ENCODE measurements at places on chromosomes 16 and 17.

DNA sequence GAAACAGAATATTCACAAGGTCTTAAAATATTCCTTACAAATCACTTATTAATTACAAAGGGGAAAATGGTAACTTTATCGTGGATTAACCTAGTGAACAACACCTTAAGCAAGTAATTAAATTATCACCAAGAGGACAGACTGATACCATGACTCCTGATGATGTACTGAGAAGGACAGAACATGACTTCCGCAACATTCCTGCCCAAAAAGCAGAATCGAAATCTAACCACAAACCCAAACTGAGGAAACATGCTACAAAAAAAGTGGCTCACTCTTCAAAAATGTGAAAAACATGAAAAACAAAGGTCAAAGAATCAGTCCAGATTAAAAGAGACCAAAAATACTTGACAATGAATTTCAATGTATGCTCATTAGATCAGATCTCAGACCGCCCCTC lies 151.5 kb downstream of the AATF start:
- DNase-seq, result no peak

GRCh38 chr17:39598047-39598481 lies 9.7 kb downstream of the NEUROD2 start:
- DNase-seq, result no peak

GRCh38 chr17:78628547-78629435 lies 51.6 kb upstream of the DNAH17 start:
- no peak for DNase-seq

DNA sequence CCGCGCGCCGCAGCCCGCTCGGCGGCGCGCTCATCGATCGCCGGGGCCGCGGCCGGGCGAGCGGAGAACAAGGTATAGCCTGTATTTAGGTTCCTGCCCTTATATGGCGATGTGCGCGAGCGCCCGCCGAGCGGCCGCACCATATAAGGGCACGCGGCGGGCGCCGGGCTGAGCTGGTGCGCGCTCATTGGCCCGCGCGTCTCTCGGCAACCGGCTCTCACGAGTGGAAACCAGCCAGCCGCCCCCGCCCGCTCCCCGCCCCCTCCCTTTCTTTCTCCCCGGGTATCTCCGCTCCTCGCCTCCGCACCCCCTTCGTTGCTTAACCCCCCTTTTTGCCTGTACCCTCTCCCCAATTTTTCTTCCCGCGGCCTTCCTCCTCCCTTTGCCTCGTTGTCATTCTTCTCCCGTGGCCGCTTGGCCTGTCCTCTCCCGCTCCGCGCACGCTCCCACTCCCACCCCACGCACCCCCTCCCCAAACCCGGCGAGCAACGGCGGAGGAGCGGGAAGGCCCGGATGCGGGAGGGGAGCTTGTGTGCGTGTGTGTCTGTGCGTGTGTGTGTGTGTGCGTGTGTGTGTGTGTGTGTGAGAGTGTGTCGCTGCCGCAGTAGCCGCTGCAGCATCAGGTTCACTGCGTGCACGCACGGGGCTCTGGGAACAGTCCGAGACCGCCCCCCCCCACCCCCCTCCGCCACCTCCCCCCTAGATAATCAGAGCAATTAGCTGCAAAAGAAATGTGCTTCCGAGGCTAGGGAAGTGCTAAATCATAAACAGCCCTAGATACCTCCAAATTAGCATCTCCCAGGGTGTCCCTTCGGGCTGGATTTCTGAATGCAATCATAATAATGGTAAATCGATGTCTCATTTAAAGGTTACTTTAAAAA lies 13.5 kb upstream of the CBX8 start:
- DNase-seq, result peak; percentile 89

DNA sequence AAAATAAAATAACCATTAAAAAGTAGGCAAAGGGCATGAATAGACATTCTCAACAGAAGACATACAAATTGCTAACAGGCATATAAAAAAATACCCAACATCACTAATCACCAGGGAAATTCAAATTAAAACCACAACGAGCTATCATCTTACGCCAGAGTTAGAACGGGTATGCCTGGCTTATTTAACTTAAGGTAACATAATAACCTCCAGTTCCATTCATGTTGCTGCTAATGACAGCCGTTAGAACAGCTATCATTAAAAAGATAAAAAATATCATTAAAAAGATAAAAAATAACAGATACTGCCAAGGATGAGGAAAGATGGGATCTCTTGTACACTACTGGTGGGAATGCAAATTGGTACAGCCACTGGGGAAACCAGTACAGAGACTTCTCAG lies 89.3 kb downstream of the GAS7 start:
- DNase-seq, result no peak

DNA sequence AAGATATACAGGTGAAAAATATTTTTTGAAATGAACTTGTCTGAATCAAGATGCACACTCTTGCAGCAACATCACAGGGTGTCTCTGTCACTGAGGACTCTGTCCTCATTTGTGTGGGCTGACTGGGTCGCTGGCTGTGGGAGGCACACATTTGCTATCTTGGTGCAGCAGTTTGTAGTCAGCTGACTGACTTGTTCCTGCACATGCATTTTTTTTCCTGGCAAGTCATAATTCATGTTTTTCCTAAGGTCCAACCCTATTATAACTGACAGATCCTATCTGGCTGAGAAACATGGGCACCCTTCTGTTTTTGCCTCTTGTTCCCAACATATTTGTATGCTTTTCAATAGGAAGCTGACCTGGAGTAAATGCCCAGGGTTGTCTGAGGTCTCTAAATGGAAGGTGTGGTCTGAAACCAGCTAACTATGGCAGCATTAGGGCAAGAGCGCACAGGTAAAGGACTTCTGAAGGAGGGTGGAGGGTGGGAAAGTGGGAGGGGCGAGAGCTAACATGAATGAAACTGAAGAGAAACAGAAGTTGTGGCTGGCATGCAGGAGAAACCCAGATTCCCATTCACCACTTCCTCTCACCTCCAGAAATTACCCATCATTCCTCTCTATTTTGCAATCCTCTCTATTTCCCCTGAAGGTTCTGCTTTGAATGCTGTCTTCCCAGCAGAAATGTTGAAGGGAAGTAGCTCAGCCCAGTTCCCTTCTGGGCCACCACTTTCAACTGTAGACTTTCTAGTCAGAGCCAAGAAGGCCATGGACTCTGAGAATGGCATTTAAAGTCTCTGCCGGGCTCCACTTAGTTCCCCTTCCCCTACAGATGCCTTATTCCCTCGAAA lies 166.1 kb downstream of the PRKCA start:
- DNase-seq, result peak; percentile 41

- DNase-seq, result peak; percentile 27
Measured at GRCh38 chr16:4734730-4735535, 596 bp downstream of the DNAAF8 start.

- DNase-seq, result no peak
Measured at GRCh38 chr16:2955438-2955778, 8.7 kb upstream of the KREMEN2 start.

- no peak for DNase-seq
Measured at GRCh38 chr17:60149691-60150582, at the start of gene CA4. TSS of gene CA4 (plus strand) at chr17:60149973. CDS start at chr17:60150035, 62 bp downstream.

DNA sequence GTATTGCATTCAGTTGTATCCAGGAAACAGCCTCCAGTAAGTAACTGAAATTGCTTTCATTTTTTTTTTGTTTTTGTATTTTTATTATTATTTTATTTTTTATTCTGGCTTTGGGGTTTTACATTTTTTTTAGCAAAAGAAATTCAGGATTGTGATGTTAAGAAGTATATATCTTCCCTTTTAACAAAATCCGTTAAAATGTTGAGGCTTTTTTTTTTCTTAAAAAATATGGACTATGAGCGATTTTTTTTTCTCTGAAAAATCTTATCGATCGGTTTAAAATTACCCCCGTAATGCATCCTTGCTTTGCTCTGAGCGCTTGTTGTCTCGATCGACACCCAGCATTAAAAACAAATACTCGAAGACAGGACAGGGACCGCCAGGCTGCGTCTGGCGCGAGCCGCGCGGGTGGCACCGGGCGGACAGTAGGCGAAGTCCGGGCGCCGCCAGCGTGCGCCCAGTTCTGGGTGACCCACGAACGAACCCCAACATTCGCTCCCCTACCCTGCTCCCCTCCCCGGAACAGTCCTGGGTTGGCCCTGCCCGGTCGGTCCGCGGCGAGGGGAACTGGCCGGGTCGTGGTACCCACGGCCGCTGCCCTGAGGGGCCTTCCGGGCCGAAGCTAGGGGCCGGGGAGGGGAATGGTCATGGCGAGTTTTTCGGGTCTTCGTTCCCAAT lies 482 bp downstream of the BAHCC1 start:
- peak; percentile 25 for DNase-seq

DNA sequence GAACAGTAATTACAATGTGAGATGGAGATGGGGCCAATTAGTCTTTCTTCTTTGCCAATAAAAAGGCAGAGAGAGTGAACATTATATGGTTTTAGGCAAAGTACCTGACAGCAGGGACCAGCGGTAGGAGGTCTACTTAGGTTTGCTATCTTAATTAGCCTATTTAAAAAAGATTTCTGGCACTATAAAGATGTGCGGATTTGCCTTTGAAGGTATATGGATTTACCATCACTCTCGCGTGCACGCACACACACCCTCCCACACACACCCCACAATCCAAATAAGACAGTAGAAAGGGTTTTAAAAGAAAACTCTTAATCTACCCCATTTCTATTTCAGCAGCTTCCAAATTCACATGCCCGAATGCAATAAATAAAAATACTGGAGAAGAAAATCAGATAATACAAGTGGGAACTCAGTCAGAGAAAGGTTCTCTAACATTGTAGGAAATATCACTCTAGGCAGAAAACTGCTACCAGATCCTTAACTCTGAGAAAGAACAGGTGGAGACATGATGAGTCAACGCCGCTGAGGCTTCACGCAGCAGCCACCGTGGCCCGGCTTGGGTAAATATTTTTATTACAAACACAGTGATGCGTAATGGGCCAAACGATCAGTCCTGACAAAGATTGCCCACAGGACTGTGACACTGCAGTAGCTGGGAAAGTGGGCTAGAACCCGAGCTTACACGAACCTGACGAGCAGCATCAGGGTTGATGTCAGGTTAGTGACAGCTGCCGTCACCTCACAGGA lies 66.6 kb upstream of the AXIN2 start:
- no peak for DNase-seq

- DNase-seq, result no peak
Measured at GRCh38 chr17:74785096-74785980, 9.2 kb upstream of the NAT9 start.

DNA sequence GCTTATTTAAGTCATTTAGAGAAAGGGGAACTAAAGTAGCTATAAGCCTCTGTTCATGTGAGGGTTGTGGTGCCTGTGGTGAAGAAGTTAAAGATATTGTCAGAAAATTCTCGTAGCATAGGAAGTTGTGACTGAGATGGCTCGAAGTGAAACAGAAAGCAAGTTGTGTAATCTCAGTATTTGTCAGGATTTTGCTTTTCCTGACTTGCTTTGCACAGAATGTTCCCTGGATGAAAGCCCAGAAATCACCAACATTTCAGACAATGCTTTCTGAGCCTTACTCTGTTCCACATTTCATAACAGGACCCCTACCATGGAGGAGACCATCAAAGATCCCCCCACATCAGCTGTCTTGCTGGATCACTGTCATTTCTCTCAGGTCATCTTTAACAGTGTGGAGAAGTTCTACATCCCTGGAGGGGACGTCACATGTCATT lies 10.6 kb downstream of the CALCOCO2 start:
- peak; percentile 60 for DNase-seq

GRCh38 chr16:83720213-83720612 lies 87.6 kb upstream of the HSBP1 start:
- DNase-seq, result no peak

GRCh38 chr16:85528528-85529387 lies 84.4 kb upstream of the GSE1 start:
- DNase-seq, result peak; percentile 13

GRCh38 chr17:61018938-61019337 lies 341.3 kb downstream of the BCAS3 start:
- no peak for DNase-seq

DNA sequence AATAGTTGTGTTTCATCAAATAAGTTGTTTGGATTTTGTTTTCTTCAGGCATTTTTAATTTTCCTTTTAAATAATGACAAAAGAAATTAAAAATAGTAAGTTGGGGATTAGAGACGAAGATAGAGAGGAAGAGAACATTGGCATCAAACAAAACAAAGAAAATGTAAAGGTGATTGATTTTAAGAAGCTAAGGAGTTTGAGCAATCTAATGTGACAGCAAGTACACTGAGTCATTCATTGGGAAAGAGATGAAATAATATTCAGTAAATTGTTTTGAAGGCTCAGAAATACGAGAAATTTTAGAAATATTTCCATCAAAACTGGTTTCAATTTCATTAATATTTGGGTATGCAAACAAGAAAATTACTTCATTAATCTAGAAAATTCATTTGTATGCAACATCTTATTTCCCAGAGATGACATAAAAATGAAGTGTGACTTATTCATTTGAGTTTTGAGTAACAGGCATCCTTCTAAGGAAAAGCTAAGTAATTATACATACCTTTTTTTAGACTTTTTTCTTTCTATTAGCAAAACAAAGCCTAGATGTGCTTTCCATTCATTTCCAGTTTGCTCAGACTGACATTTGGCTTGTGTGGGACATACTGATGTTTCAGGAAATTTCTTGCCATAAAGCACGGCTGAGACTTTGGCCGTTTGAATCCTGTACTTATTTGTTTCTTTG lies 66.7 kb downstream of the COX10 start:
- no peak for DNase-seq

GRCh38 chr17:76727745-76728456 lies 1.3 kb downstream of the METTL23 start:
- DNase-seq, result no peak

DNA sequence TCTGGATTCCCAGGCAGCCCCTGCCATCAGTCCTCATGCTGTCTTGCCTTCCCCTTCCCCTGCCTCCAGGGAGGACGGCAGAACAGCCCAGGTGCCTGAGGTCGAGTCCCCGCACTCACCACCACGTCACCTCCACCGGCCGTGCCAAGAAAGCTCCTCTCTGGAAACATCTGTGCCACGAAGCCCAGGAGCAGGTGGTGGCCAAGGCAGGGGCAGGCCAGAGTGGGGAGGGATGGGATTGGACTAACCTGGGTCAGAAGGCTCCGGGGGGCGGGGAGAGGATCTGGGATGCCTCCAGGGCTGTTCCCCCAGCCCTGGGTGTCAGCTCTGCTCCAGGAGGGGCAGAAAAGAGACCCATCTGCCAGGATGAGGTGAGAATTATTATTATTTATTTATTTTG lies 7.4 kb upstream of the DPEP1 start:
- DNase-seq, result no peak

- no peak for DNase-seq
Measured at GRCh38 chr17:28811651-28812090, 30.9 kb downstream of the FAM222B start.

DNA sequence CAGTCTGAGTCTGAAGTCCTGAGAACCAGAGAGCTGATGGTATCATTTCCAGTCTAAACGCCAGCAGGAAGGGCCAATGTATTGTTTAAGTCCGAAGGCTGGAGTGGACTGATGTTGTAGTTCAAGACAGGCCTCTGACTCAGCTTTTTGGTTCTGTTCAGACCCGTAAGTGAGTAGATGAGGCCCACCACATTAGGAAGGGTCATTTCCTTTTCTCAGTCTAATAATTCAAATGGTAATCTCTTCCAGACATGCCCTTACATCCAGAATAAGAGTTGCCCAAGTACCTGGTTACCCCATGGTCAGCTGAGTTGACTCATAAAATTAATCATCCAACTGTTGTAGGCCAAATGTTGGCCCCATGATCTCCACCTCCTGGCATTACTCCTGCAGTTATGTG lies 442.6 kb upstream of the HSBP1 start:
- peak; percentile 85 for DNase-seq

Data from dermis microvascular lymphatic vessel endothelial cell (primary cell).